Effector CD8-positive, alpha-beta T cell (primary cell): ENCODE measurements at places on chromosomes 7 and 10.

- DNase-seq: no peak
These were observed 5.7 kb downstream of the ELN start for GRCh38 chr7:74033372-74034311.

DNA sequence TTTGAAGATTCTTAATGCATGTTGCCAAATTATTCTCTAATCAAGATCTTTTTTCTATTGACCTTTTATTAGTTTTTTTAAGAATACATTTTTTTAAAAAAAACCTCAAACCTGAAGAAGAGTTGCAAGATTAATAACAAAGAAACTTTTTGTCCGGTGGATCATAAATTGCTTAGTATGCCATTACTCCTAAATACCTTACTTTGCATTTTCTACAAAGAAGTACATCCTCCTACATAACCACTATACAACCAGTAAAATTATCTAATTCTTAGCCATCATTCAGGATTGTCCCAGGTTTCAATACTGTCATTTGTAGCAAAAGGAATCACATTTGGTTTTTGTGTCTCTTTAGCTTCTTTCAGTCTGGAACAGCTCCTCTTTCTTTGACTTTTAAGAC lies 77.9 kb downstream of the SRI start:
- DNase-seq: no peak

DNA sequence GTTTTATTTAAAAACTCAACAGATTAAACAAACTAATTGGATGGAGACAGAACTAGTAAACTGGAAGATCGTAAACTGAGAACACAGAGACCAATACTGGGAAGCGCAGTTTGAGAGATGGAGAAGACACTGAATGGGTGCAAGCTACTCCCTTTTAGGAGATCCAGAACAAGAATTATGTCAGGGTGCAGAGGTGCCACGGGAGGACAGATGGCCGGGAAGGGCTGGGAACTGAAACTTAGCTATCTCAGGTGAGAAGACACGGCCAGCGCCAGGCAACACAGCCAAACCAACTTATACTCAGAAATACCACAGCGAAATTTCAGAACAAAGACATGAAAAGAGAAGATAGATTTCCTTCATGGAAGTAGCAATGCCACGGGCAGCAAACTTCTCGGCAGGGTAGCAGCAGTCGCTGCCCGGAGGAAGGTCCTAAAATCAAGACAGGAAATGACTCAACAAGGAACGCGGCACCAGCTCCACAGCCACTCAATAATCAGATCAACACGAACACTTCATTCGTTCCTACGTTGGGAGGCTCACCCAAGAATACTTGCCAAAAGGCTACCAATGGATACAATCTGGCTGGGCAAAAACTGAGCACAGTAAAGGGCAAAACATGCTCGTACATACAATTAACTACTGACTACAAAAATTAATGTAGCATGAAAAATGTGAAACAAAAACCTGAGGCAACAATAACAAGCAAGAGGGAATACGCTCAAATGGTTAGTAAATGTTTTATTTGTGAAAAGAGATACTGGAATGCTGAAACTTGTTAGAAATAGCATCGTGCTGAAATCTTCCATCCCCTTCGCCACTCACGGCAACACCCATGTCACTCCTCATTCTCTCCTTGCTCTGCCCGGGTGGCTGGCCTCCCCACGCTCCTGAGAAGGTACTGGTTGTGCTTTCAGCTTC lies 2.2 kb upstream of the LRRC27 start:
- DNase-seq: no peak

- no peak for DNase-seq
These were observed 131.0 kb downstream of the AASS start for GRCh38 chr7:122013065-122013464.

GRCh38 chr7:73833251-73833919 lies 2.6 kb downstream of the CLDN4 start:
- DNase-seq: no peak

DNA sequence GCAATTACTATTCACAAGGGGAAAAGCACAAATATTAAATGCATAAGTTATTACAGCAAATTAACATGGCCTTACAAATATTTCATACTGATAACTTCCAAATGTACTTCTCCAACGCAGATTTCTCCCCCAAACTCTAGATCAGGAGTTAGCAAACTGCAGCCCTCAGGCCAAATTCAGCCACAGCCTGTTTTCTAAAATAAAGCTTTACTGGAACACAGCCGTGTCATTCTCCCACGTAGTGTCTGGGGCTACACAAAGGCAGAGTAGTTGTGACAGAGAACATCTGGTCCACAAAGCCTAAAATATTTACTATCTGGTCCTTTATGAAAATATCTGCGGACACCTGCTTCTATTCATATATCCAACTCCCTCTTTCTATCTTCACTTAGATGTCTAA lies 151.8 kb upstream of the AHR start:
- DNase-seq: no peak

DNA sequence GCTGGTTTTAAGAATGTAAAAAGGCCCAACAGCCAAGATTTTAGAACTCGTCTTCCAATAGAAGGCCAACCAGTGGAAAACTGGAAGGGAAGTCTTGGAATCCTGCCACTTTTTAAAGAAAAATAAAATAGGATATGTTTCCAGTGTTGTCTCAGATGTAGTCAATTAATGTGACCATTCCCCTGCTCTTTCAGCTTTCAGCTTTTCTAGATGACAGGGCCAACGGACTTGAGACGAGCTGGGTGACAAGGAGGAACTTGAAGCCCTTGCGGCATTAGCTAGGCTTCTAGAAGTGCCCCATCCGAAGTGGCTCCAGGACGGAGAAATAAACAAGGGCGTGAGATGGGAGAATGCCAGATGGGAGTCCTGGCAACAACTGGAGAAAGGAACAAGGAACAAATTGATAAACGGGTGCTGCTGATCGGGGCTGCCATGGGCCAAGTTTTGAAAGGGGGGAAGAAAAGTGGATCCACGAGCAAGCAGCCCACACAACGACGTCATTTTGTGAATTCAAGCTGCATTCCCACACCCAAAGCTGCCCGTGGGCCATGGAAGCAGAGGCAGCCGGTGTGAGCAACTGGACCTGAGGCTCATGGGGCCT lies 42.3 kb downstream of the CTBP2 start:
- DNase-seq: no peak

GRCh38 chr7:45156516-45157272 lies 897 bp upstream of the RAMP3 start:
- no peak for DNase-seq

GRCh38 chr10:49700997-49701396 lies 21.5 kb downstream of the C10orf53 start:
- DNase-seq: no peak

GRCh38 chr7:54915870-54916598 lies 102.8 kb upstream of the EGFR start:
- no peak for DNase-seq

DNA sequence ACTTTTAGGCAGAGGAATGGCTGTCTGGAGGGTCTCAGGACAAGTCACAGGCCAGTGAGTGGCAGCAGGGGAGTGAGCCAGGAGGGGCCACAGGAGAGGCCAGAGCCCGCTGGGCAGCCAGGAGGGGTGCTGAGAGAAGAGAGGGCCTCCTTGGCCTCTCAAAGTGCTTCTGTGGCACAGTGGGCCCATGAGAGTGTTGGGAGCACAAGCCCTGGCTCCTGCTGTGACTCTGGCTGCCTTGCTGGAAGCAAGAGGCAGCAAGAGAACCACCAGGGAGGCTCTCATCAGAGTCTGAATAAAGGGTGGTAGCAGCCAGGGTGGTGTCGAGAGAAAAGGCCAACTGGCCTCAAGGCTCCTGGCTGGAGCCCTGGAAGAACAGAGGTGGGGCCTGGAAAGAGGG lies 91.1 kb downstream of the VOPP1 start:
- DNase-seq: no peak

GRCh38 chr10:103663236-103663635 lies 169.7 kb downstream of the NEURL1 start:
- DNase-seq: no peak
